ENCODE measurements at places on chromosomes 5 and 9.

DNA sequence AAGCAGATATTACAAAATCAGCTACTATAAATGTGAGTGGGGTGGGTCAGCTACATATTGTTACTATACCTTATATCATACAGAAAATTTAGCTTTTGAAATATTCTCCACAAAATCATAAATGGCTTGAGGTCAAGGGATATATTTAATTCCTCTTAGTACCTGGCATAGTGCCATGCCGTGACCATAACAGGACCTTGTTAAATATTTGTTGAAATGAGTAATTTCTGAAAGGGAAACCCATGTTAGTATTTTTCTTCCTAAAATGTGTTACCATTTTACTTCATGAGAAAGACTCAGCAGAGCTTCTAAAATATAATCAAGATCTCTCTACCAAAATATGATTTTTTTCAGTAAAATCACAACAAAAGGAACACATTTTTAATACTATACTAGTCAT is 14.8 kb downstream of the ATP10B start:
- no peak for DNase-seq

DNA sequence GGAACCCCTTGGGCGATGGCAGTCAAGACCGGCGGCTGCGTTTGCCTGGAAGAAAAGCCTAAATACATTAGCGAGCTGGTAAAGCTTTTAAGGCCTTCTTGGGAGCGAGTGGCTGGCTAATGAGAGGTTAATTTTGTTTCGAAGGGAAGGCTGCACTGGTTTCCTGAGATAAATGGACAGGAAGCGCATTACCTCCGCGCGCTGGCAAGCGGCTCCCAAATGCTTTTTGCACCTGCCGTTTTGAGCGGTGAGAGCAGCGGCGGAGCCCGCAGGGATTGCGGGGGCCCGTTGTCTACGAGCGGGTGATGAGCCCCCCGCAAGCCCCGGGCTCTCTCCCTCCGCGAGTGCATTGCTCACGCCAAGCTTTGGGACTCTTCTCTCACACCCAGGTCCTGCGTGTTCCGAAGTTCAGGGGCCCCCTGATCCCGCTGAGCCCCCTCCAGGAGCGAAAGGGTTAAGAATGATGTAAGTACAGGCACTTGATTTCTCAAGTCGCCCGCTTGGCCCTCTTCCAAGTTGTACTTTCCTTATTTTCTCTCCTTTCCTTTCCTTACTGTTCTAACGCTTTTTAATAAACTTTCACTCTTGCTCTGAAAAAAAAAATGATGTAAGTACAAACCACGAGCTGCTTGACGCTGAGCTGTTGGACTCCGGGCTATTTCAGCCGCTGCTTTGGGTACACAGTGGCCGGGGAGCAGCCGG is 3.1 kb upstream of the RGMB start:
- DNase-seq: no peak

DNA sequence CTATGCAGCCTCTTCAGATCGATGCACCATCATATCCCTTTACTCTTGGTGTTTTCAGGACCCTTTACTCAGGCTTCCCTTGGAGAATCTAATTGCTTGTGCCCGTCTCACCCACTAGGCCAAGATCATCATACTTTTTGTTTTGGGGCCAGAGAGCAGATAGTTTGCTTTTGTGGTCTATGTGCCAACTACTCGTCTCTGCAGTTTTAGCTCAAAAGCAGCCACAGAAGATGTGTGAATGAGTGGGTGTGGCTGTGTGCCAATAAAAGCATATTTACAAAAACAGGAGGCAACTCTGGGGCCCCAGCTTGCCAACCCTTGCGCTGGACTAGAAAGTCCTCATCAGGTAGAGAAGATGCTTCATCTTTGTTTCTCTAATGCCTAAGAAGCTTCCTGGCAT is 216.8 kb downstream of the SEMA5A start:
- DNase-seq: no peak

DNA sequence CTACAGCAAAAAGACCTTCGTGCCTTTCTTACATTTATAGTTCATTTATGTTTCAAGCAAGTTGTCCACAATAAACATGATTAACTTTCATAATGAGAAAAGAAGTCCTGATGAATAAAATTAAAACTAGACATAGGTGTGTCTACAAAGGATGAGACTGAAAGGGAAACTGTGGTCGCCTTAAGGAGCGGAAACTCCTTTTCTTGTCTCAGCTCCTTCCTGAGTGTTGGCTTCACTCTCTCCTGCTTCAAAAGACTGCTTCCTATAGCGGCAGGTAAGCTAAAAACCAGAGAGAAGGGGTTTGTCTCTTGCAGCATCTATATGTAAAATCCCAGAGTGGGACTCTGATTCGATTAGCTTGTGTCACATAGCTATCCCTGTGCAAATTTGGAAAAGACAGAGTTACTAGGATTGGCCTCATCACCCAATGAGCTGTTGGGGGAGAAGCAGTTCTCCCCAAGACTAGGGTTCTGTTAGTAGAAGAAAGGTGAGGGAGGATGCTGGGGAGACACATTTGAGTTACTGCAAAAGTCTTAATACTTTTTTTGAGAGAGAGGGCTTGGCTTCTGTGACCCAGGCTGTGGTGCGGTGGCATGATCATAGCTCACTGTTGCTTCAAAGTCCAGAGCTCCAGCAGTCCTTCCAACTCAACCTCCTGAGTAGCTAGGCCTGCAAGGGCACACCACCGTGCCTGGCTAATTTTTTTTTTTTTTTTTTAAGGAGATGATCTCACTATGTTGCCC is 16.8 kb upstream of the CTSL start:
- DNase-seq: peak; percentile 34

DNA sequence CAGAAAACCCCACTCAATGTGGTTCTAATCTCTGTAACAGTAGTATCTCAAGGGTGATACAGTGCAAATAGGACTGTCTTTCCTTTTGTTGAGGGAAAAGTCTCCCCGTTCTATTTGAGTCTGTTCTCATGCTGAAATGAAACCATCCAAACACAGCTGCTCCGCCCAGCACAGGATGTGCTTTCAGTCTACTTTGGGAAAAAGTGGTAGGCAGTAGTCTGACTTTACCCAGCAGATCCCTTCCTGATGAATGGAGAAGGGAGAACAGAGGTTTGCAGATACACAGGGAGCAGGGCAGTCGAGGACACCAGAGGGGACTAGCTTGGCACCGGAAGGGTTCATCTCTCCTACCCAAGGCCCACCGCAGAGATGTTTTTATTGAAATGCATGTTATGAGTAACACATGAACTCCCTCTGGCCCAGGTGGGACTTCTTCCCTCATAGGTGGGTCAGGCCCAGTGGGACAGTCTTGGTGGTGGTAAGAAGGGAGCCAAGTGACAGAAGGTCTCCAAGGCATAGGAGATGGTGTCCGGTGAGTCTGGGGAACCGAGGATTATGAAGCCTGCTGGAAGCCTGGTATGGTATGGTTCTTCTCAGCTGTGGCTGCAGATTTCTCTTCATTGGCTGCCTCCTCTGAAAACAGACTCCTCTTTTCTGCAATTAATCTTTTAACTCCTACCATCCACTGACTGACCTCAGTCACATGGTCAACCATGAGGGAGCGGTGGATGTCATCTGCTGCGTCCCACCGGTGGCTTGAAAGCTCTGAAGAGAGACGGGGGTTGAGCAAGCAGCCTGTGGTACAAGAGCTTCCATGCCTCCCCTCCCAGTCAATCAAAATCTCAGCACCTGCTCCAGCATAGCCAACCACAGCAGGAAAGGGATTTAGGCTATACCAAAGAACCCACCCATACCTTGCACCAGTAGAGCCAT is 3.0 kb downstream of the EIF4EBP3 start:
- no peak for DNase-seq

- no peak for DNase-seq
These were observed 364.2 kb downstream of the TMEM232 start for GRCh38 chr5:110362261-110362660.

GRCh38 chr5:39148983-39149534 is 70.3 kb downstream of the FYB1 start:
- no peak for DNase-seq

GRCh38 chr9:110472111-110472510 is 107.4 kb downstream of the SVEP1 start:
- no peak for DNase-seq

DNA sequence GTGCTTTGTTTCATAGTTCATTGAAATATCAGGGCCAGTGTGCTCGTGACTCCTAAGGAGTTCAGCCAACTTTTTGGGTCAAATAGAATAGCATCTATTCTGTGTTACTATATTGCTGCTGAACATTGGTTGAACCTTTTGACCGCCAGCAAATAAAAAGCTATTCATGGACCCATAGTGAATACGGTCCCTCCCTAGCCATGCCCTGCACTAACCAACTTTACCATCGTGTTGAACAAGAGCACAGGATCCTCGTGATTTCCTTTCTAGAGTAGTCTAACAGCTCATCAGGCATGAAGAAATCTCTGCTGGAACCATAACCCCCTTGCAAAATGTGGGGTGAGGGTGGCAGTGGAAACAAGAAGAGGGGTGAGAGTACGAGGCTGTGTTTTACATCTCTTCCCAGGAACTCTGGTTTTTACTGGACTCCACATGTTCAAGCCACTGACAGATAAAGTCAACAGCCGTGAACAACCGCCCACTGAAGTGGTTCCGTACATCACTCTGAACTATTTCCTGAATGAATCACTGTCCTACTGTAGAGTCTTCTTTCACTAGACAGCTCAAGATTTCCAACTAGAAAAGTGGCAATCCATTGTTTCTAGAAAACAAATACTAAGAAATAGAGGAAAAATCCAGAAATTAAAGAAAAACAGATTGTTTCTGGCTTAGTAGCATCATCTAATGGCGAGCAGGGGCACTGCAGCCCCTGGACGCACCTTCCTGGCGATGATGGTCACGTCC is 70.1 kb upstream of the SPATA31E1 start:
- DNase-seq: peak; percentile 71

DNA sequence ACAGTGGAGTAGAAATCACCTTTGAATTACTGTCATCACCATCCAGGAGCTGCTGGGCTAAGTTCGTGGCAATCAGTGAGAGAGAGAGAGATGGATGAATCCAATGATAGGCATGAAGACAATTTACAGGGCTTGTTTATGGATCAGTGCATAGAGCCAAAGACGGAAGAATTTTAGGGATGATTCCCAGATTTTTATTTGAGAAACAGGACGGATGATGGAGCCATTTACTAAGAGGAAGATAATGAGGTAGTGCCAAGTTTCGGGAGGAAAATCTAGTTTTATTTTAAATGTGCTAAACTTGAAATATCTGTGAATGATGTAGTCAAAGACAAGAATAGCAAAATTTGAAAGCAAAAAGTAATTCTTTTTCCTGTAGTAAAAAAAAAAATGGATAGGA is 394.2 kb upstream of the PAPPA start:
- DNase-seq: no peak

- no peak for DNase-seq
These were observed 130.6 kb downstream of the KCNIP1 start for GRCh38 chr5:170634256-170634990.

DNA sequence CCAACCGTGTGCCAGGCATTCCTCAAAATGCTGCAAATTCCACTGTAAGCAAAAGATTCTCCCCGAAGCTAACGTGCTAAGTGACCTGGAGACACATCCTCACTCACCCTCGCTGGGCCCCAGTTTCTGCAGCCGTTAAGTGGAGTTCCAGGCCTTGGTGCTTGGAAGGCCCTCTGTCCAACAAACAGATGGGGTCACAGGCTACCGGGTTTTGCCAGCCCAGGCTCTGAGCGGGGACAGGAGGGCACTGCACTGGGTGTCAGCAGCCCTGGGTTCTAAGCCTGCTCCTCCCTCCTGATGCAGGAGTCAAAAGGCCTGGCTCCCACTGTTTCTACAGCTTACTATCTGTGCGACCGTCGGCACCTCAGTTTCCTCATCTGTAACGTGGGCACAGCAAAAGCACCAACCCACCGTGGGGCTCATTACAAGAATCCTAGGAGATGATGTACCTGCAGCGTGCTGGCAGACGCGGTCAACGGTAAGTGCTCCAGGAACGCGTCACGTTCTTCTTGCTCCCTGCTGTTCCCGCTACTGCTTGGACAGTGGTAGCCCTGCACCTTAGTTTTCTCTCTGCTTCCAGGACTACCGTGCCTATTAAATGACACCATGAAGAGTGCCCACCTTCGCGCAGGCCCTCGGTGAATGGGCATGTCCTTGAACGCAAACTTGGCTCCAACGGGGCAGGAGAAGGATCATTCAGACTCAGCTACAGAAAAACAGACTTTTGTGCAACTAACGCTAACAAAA is 84.8 kb downstream of the ADAMTS2 start:
- DNase-seq: no peak

All from stimulated activated CD4-positive, alpha-beta T cell treated with anti-CD3 and anti-CD28 coated beads, Interleukin-1b, Interleukin-23, amount 100 ng/mL, for 48 hours (primary cell).